ENCODE measurements at places on chromosomes 6 and 20.

DNA sequence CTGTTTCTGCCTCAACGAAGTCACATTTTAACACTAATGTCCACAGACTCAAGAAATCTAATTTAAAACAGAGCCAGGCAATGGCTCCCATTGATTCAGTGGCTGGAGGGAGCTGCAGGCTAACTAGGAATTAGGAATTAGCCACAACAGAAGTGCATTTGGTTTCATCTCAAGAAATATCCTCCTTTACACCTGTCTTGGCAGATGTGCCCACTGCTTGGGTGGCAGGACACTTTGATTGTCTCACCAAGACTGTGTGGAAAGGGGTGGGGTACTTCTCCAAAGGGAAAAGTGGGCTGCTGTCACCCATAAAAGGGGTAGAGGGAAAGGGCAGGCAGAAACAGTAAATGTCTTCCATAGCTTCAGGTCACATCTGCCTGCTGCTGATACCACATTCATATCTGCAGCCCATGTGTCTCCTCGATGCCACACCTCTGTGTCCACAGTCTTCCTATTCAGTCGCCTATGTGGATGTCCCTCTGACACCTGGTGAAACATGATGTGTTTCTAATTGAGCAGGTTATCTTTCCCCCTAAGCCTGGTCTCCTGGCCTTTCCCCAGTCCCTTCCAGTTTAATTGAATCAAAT is 10.9 kb upstream of the OSER1 start:
- no peak for DNase-seq
- H3K27ac ChIP-seq: no peak overlapping the region
- no peaks in the 10 kb centered on the region for H3K36me3 ChIP-seq
- no peak overlapping the region for H3K4me3 ChIP-seq

DNA sequence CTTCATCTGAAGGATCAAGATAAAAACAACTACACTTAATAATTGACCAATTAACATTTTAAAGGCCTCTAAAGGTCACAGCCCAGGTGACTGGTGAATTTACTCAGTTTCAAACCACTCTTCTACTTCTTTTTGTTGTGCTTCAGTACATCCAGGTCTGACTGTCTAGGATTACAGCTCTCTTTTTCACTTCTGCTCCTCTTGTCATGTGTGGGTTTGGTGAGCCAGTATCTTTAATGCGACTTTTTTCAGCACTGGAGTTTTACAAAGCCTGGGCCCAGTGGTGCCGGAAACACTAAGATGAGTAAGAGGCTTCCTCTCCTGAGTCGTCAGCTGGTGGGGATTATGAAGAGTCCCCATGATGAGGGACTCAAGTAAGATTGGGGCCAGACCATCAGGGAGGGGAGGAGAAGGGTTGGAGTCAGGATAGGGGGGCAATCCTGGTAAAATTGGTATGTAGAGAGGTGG is 27.0 kb downstream of the HECA start:
- no peaks in the 10 kb centered on the region for H3K27me3 ChIP-seq
- H3K36me3 ChIP-seq: peaks cover 36% of the 10 kb centered on the region
- peak overlapping the region; percentile 99 for H3K27ac ChIP-seq
- peaks cover 61% of the 10 kb centered on the region for H3K4me1 ChIP-seq
- peak; percentile 65 for DNase-seq
- peak overlapping the region; percentile 65 for H3K4me3 ChIP-seq

GRCh38 chr20:16608277-16608650 is 35.0 kb upstream of the KIF16B start:
- no peak for DNase-seq
- peaks cover 2% of the 10 kb centered on the region for H3K27me3 ChIP-seq
- no peaks in the 10 kb centered on the region for H3K4me1 ChIP-seq
- H3K4me3 ChIP-seq: no peak overlapping the region
- no peaks in the 10 kb centered on the region for H3K36me3 ChIP-seq

- peaks cover 18% of the 10 kb centered on the region for H3K36me3 ChIP-seq
- H3K4me3 ChIP-seq: no peak overlapping the region
Observed at GRCh38 chr6:121222656-121223055, 111.6 kb downstream of the TBC1D32 start.

DNA sequence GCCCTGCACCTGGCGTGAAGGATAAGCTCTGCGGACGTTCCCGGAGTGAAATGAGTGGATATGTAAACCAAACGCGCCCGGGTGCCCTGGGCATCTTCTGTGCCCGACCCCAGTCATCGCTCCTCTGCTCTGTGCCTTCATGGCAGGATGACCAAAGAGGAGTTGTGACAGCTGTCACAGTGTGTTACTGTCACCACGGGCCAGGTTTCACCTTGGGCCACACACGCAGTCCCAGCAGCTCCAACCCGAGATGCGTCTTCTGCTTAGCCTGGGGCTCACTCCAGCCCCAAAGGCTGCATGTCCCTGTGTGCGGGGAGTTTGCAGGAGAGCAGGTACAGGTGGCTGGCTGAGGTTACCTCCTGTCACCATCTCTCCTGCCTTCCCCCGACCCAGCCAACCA is 311.6 kb downstream of the BMP7 start:
- no peaks in the 10 kb centered on the region for H3K36me3 ChIP-seq
- no peak for DNase-seq
- H3K27ac ChIP-seq: no peak overlapping the region

DNA sequence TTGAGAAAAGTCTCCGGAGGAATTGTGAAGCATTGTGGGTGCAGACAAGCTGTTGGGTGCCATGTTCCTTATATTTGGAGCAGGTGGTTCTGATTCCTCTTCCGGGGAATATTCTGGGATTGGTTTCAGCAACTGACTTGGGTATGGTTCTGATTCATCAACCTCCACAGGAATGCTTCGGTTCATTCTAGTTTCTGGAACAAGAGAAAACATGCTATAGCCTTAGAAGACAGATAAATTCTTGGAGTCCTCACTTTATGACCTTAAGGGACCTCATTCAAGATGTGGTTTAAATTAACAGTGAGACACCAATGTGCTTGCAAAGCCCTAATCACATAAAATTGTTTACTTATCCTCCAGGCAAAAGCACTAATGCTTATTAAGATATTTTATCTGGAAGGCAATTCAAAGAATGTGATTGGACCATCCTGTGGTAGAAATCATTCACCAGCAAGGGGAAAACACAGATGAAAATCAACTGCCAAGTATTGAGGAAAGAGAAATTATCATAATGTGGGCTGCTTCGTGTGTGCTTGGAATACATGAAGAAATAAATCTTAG is 13.7 kb downstream of the TRAF3IP2 start:
- DNase-seq: no peak
- no peak overlapping the region for H3K27ac ChIP-seq
- H3K27me3 ChIP-seq: no peaks in the 10 kb centered on the region
- peaks cover 18% of the 10 kb centered on the region for H3K4me1 ChIP-seq

- H3K36me3 ChIP-seq: no peaks in the 10 kb centered on the region
- H3K4me3 ChIP-seq: no peak overlapping the region
- DNase-seq: no peak
- H3K4me1 ChIP-seq: no peaks in the 10 kb centered on the region
Observed at GRCh38 chr6:21348146-21348503, 245.4 kb upstream of the SOX4 start.

DNA sequence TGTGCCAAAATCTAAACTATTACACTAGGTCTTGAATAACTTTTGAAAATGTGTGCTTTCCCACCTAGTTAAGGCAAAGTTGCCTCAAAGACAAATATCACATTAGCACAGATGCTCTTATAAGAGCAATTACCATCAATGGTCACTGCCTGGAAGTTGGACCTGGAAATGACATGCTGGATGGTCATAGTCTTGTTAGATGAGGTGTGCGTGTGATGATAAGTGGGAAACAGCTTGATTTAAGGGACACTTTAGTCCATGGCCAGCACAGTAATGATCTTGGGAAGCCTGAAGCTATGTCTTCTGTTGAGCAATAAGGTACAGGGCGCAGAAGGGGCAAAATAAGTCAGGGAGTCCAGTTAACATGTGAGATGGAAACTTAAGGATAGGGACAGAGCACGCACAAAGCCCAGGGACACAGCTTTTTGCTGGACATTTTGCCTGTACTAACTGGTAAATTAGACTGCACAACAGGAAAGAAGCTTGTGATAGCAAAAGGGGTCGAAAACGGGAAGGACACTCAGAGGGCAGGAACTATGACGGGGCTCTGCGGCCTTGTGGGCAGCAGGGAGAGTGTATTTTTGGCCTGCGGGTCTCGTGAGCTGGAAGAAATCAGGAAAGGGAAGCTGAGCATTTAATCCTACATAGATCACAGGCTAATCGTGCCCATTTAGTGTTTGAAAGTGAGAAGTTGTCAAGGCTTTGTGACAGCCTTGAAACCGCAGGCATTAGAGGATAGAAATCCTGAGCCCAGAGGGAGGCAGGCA is 66.7 kb upstream of the BMP2 start:
- H3K4me3 ChIP-seq: no peak overlapping the region
- no peaks in the 10 kb centered on the region for H3K27me3 ChIP-seq
- no peaks in the 10 kb centered on the region for H3K4me1 ChIP-seq
- H3K36me3 ChIP-seq: no peaks in the 10 kb centered on the region

- peaks cover 59% of the 10 kb centered on the region for H3K36me3 ChIP-seq
- no peak overlapping the region for H3K27ac ChIP-seq
- DNase-seq: no peak
- no peaks in the 10 kb centered on the region for H3K27me3 ChIP-seq
Observed at GRCh38 chr6:43176423-43176786, 5.3 kb downstream of the SRF start.

GRCh38 chr6:151310852-151311767 is 71.3 kb downstream of the AKAP12 start:
- no peak overlapping the region for H3K4me3 ChIP-seq
- H3K4me1 ChIP-seq: no peaks in the 10 kb centered on the region
- no peak for DNase-seq
- H3K27me3 ChIP-seq: no peaks in the 10 kb centered on the region

DNA sequence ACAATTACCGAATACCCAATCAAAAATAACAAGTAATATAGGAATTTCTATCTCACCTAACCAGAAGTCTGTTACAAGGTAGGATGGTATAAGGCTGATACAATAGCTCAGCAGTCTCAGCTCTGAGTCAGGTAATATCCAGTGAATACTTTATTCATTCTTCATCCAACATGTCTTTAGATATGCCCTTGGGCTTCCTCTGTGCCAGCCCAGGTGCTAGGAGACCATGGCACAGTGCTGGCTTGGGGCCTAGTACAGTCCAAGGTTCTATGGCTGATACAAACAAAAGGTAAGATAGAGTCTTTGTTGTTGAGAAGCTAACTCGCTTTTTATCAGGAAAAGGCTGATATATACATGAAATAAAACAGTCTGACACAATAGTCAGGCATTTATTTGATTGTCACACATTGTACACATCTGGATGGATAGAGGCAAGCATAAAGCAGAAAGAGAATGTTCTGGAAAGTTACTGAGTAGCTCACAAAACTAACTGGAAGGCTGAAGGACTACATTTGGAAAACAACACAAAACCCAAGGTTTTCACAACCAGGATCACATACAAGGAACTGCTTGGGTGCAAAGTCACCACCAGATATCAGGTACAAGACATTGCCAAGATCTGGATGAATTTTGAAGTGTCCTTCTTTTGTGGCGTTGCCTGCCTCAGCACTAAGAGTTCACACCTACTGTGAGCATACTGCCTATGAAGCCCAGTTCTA is 110.4 kb upstream of the SCAF8 start:
- no peaks in the 10 kb centered on the region for H3K36me3 ChIP-seq
- no peaks in the 10 kb centered on the region for H3K4me1 ChIP-seq
- H3K27ac ChIP-seq: no peak overlapping the region
